ENCODE measurements at places on chromosomes 5 and 9. TPM values are rescaled to one million over a fixed set of nuclear protein-coding genes. Genes with fewer than 3 reads are reported as not detected.

GRCh38 chr9:125650271-125650737 is 56.7 kb downstream of the MAPKAP1 start:
- H3K27ac ChIP-seq, result peak overlapping the region; percentile 64
- H3K4me1 ChIP-seq, result peaks cover 55% of the 10 kb centered on the region
- H3K36me3 ChIP-seq, result peaks cover 28% of the 10 kb centered on the region

DNA sequence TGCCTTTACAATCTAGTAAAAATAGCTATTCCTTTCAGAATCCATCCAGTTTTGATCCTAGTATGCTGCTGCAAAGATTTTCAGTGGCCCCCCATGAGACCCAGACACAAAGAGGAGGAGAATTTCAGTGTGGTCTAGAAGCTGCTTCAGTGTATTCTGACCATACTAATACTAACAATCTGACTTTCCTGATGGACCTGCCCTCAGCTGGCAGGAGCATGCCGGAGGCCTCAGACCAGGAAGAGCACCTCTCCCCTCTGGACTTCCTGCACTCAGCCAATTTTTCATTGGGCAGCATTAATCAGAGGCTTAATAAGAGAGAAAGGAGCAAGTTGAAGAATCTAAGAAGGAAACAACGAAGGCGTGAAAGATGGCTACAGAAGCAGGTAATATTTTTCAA is 48.5 kb downstream of the RNF180 start:
- no peaks in the 10 kb centered on the region for H3K36me3 ChIP-seq
- no peaks in the 10 kb centered on the region for H3K4me1 ChIP-seq
- no peak for DNase-seq
- H3K27me3 ChIP-seq, result no peaks in the 10 kb centered on the region

GRCh38 chr9:4425319-4426045 is 64.8 kb upstream of the SLC1A1 start:
- no peak overlapping the region for H3K27ac ChIP-seq
- H3K27me3 ChIP-seq, result peaks cover 6% of the 10 kb centered on the region
- H3K36me3 ChIP-seq, result no peaks in the 10 kb centered on the region
- no peak overlapping the region for H3K4me3 ChIP-seq

DNA sequence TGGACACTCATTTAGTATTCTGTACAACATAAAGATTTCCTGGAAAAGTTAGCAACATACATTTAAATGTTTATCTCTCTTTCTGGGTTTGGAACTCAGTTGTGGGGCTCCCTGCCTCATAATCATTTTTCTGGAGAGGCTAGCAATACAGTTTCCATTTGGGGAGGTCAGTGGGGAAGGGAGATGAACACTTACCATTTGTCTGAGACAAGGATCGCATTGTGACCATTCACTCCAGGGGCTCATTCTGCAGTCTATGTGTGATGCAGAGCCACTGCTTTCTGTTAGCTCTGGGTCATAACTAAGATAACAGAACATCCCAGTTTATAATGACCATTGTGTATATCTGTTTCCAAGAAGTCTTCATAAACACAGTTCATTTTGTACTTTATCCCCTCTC is 22.4 kb downstream of the C9 start:
- H3K4me1 ChIP-seq, result no peaks in the 10 kb centered on the region
- no peak overlapping the region for H3K27ac ChIP-seq
- H3K27me3 ChIP-seq, result peaks cover 4% of the 10 kb centered on the region
- H3K36me3 ChIP-seq, result no peaks in the 10 kb centered on the region
- no peak overlapping the region for H3K4me3 ChIP-seq

Gene ZNF483
- total RNA-seq, result 3.2 TPM
